ENCODE measurements at places on chromosomes 3 and 15.

- no peak overlapping the region for H3K27ac ChIP-seq
- H3K4me1 ChIP-seq, result peaks cover 31% of the 10 kb centered on the region
- H3K27me3 ChIP-seq, result no peaks in the 10 kb centered on the region
- DNase-seq, result no peak
- H3K4me3 ChIP-seq, result no peak overlapping the region
- H3K36me3 ChIP-seq, result no peaks in the 10 kb centered on the region
Measured at GRCh38 chr15:32818758-32819447, 101.1 kb downstream of the GREM1 start.

GRCh38 chr3:177284383-177284881, 87.2 kb upstream of the TBL1XR1 start:
- no peaks in the 10 kb centered on the region for H3K36me3 ChIP-seq
- DNase-seq, result no peak
- H3K4me1 ChIP-seq, result peaks cover 16% of the 10 kb centered on the region
- H3K27me3 ChIP-seq, result no peaks in the 10 kb centered on the region
- no peak overlapping the region for H3K4me3 ChIP-seq

- H3K36me3 ChIP-seq, result no peaks in the 10 kb centered on the region
- peak; percentile 59 for DNase-seq
- 0 out of 2 replicates have a peak, but pooled peaks cover 3% of the 10 kb centered on the region for H3K27me3 ChIP-seq
- peaks cover 9% of the 10 kb centered on the region for H3K4me1 ChIP-seq
- no peak overlapping the region for H3K27ac ChIP-seq
- H3K4me3 ChIP-seq, result no peak overlapping the region
Measured at GRCh38 chr3:33911525-33912322, 113.3 kb downstream of the PDCD6IP start.

- no peak overlapping the region for H3K27ac ChIP-seq
- H3K4me3 ChIP-seq, result no peak overlapping the region
- no peaks in the 10 kb centered on the region for H3K36me3 ChIP-seq
- H3K4me1 ChIP-seq, result no peaks in the 10 kb centered on the region
Measured at GRCh38 chr3:53693451-53693850, 152.8 kb downstream of the CHDH start.

DNA sequence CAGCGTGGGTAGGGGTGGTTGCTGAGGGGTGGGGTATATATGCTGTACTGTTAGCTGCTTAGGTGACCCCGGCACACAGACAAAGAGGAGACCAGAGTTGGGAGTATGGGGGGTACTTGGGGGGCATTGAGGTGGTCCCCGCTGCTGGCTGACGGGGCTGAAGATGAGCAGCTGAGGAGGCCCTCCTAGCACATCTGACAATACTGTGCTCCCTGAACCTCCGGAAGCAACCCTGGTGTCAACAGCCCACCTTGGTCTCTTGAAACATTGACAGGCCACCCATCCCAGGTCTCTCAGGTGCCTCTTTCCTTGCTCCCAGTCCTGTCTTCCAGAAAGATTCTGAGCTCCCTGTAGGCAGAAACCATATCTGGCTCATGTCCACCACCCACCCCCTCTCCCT, 19.2 kb upstream of the SEMA3F start:
- H3K4me3 ChIP-seq, result no peak overlapping the region
- no peaks in the 10 kb centered on the region for H3K36me3 ChIP-seq
- DNase-seq, result no peak
- H3K4me1 ChIP-seq, result peaks cover 11% of the 10 kb centered on the region
- no peak overlapping the region for H3K27ac ChIP-seq

- no peaks in the 10 kb centered on the region for H3K4me1 ChIP-seq
- DNase-seq, result no peak
- no peaks in the 10 kb centered on the region for H3K27me3 ChIP-seq
- no peaks in the 10 kb centered on the region for H3K36me3 ChIP-seq
Measured at GRCh38 chr3:143726727-143727126, 121.5 kb downstream of the SLC9A9 start.

- no peaks in the 10 kb centered on the region for H3K4me1 ChIP-seq
- peak; percentile 51 for DNase-seq
- H3K27ac ChIP-seq, result no peak overlapping the region
- H3K27me3 ChIP-seq, result no peaks in the 10 kb centered on the region
- no peak overlapping the region for H3K4me3 ChIP-seq
Measured at GRCh38 chr3:163785693-163786092, 1292.6 kb downstream of the SI start.

- H3K4me3 ChIP-seq, result no peak overlapping the region
- H3K27me3 ChIP-seq, result no peaks in the 10 kb centered on the region
- DNase-seq, result no peak
Measured at GRCh38 chr3:150757768-150758167, 5.2 kb downstream of the SIAH2 start.

DNA sequence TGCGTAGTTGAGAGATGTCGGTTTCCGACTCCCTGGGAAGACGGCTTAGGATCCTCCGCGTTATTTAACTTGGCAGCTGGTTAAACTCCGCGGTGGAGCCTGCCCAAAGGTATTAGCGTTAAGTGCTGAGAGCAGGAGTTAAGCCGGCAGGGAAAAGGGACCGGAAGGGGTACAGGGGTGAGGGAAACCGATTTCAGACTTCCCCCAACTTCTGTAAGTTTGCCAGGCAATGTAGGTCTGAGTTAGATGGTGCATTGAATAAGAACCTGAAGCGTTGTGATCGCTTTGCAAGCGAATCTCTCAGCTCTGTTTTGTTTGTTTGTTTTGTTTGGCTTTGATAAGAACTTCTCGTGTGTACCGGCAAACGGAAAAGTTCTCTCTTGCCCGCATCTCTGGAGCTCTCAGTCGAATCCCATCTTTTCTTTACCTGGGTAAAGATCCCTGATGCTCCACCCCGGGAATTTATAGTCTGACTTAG, 6.0 kb upstream of the FEZF2 start:
- H3K4me1 ChIP-seq, result no peaks in the 10 kb centered on the region
- DNase-seq, result no peak
- H3K4me3 ChIP-seq, result no peak overlapping the region
- H3K27ac ChIP-seq, result no peak overlapping the region

DNA sequence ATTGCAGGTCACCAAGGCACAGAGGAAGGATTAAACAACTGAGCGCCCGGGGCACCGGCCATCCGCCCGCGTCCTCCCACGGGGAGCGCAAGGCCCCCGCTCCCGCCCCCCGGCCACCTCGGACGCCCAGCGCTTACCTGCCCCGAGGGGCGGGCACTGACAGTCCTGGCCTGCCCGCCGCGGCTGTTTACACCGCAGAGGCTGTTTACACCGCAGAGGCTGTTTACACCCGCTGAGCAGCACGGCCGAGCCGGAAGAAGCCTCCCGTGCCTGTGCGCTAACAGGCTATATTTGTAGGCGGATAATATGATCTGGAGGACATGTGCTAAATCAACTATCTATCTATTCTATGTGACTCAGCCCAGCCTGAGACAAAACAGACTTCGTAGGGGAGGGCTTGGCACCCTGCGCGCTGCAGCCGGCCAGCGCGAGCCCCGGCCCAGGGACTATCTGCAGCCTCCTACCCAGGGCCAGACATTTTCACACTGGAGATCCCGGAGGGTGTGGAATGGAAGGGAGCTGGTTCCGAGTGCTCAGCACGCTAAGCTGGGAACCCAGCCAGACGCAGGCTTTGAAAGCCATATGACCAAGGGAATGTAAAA, at the start of gene LRRC2:
Gene LRRC2, minus strand, starts transcription at position 263 of the 602 bp plus-strand sequence. CDS start 14,711 bp downstream, outside the sequence.
- peak; percentile 49 for DNase-seq
- no peaks in the 10 kb centered on the region for H3K27me3 ChIP-seq
- H3K4me1 ChIP-seq, result peaks cover 9% of the 10 kb centered on the region
- no peak within 1 kb of the TSS for H3K27ac ChIP-seq
- peak within 1 kb of the TSS; percentile 69 for H3K4me3 ChIP-seq

DNA sequence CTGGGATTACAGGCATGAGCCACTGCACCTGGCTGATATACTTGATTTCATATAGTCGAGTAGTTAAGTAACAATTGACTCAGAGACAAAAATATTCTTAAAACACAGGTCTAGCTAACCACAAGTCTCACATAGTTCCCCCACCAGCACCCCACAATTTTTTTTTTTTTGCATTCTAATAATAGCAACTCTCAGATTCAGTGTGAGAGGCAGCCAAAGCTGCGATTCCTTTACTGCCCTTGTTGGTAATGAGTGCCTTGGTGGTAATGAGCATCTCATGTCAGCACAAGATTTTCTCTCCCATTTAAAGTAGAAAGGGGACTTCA, 72.5 kb downstream of the WWTR1 start:
- H3K27me3 ChIP-seq, result no peaks in the 10 kb centered on the region
- H3K36me3 ChIP-seq, result peaks cover 12% of the 10 kb centered on the region
- H3K27ac ChIP-seq, result peak overlapping the region; percentile 99
- no peak overlapping the region for H3K4me3 ChIP-seq
- H3K4me1 ChIP-seq, result peaks cover 91% of the 10 kb centered on the region

- H3K27ac ChIP-seq, result no peak overlapping the region
- H3K36me3 ChIP-seq, result no peaks in the 10 kb centered on the region
- peaks cover 26% of the 10 kb centered on the region for H3K27me3 ChIP-seq
Measured at GRCh38 chr3:46812237-46812791, 50.9 kb downstream of the MYL3 start.

DNA sequence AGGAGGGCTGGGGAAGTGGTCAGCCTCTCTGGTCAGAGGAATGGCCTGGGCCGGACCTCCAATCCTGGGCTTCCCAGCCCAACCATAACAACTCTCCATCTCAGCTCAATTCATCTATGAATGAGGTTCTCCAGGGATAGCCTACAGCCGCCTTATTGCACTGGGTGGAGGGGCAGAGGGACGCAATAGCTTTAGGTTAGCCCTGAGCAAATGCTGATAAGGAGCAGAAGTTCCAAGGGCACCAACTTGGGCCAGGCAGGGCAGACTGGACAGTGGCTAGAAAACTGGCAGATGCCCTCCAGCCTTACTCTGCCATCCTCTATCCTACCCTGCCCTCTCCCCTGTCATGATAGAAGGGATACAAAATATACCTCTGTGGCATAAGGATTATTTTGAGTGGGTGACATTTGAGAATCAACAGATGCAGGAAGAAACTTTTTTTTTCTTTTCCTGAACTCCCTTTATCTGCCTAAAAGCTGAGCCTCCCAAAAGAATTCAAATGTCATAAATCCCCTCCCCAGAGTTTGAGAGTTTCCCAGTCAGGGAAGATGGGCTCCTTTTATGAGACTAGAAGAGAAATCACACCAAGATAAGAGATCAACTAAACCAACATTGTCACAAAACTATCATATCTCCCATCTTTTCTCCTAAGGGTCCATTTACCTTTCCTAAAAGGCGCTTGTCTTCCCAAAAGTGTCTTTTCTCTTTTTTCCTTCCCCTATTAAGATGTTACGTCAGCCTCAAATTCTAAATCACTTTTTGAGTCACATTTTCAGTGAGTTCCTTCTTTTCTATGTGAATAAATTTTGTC, 40.4 kb upstream of the C15orf39 start:
- H3K36me3 ChIP-seq, result no peaks in the 10 kb centered on the region
- H3K27ac ChIP-seq, result no peak overlapping the region
- no peak for DNase-seq
- no peaks in the 10 kb centered on the region for H3K27me3 ChIP-seq
- no peaks in the 10 kb centered on the region for H3K4me1 ChIP-seq

- no peaks in the 10 kb centered on the region for H3K36me3 ChIP-seq
- peak; percentile 12 for DNase-seq
- H3K4me1 ChIP-seq, result no peaks in the 10 kb centered on the region
- H3K27me3 ChIP-seq, result no peaks in the 10 kb centered on the region
Measured at GRCh38 chr15:23395030-23395692, 40.6 kb downstream of the GOLGA8S start.

- peak overlapping the region; percentile 98 for H3K4me3 ChIP-seq
- DNase-seq, result no peak
- H3K27ac ChIP-seq, result peak overlapping the region; percentile 89
- H3K4me1 ChIP-seq, result peaks cover 51% of the 10 kb centered on the region
- no peaks in the 10 kb centered on the region for H3K27me3 ChIP-seq
- H3K36me3 ChIP-seq, result peaks cover 10% of the 10 kb centered on the region
Measured at GRCh38 chr3:134375582-134376384, 1.5 kb upstream of the AMOTL2 start.

DNA sequence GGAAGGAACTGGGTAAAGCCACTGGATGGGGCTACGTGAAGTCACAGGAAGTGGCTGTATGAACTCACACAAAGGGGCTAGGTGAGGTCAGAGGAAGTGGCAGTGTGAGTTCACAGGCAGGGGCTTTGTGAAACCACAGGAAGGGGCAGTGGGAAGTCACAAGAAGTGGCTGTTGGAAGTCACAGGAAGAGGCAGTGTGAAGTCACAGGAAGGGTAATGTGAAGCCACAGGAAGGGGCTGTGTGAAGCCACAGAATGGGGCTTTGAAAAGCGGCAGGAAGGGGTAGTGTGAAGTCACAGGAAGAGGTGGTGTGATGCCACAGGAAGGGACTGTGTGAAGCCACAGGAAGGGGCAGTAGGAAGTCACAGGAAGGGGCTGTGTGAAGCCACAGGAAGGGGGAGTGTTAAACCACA, 34.6 kb downstream of the GASK1A start:
- H3K27me3 ChIP-seq, result no peaks in the 10 kb centered on the region
- no peak overlapping the region for H3K27ac ChIP-seq
- H3K4me1 ChIP-seq, result no peaks in the 10 kb centered on the region
- DNase-seq, result no peak
- no peak overlapping the region for H3K4me3 ChIP-seq

GRCh38 chr3:183378951-183379350, 49.5 kb downstream of the MCF2L2 start:
- peaks cover 45% of the 10 kb centered on the region for H3K4me1 ChIP-seq
- no peaks in the 10 kb centered on the region for H3K36me3 ChIP-seq
- peak; percentile 34 for DNase-seq
- peak overlapping the region; percentile 91 for H3K27ac ChIP-seq
- H3K4me3 ChIP-seq, result no peak overlapping the region
- no peaks in the 10 kb centered on the region for H3K27me3 ChIP-seq

DNA sequence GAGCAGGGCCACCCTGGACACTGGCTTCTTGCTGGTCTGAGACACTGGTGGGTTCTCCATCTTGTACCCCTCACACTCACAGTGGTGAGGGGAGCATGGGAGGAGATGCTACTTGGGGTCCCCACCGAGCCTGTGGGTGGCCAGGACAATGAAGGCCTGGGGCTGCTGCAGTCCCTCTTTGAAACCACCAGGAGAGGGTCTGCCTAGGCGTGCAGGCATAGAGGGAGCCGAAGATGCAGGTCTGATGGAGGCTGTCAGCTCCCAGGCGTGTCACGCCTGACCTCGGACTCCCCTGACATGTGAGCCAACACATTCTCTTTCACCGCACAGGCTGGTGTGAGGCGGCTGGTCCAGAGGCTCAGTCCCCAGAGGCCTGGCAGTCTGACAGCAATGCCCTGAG, 39.1 kb downstream of the NIPA2 start:
- H3K27ac ChIP-seq, result no peak overlapping the region
- H3K27me3 ChIP-seq, result no peaks in the 10 kb centered on the region
- DNase-seq, result no peak
- no peak overlapping the region for H3K4me3 ChIP-seq
- H3K36me3 ChIP-seq, result peaks cover 20% of the 10 kb centered on the region

GRCh38 chr15:59366333-59367021, 6.2 kb downstream of the MYO1E start:
- peaks cover 47% of the 10 kb centered on the region for H3K4me1 ChIP-seq
- H3K36me3 ChIP-seq, result no peaks in the 10 kb centered on the region
- peak; percentile 56 for DNase-seq
- H3K27ac ChIP-seq, result peak overlapping the region; percentile 55

- H3K27ac ChIP-seq, result no peak overlapping the region
Measured at GRCh38 chr15:29945943-29946596, 123.8 kb upstream of the TJP1 start.

- DNase-seq, result no peak
- H3K4me1 ChIP-seq, result peaks cover 36% of the 10 kb centered on the region
- H3K27me3 ChIP-seq, result no peaks in the 10 kb centered on the region
- H3K27ac ChIP-seq, result no peak overlapping the region
Measured at GRCh38 chr3:156548902-156549301, 6.0 kb downstream of the SSR3 start.

Measured in PC-3 (cell line).